ENCODE measurements at places on chromosomes 16 and 17.
A peak's percentile ranks its signal among the peaks of the same experiment; 100 is the strongest.

DNA sequence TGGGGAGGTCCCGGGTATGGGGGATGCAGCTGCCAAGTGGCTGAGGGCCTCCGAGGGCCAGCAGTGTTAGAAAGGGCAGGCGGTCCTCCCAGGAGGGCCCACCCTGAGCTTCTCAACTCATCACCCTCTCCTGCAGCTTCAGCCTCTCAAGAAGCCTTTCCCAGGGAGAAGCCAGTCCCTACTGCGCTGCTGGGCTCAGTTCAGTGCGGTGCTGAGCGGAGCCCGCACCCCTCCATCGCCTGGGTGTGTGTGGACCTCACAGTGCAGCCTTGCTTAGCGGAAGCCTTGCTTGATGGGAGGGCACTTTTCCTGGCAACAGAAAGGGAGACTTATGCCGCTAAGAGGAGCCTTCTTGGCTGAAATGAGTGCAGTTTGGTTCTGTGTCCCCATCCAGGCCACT, 3.5 kb upstream of the APRT start:
- DNase-seq, result no peak

DNA sequence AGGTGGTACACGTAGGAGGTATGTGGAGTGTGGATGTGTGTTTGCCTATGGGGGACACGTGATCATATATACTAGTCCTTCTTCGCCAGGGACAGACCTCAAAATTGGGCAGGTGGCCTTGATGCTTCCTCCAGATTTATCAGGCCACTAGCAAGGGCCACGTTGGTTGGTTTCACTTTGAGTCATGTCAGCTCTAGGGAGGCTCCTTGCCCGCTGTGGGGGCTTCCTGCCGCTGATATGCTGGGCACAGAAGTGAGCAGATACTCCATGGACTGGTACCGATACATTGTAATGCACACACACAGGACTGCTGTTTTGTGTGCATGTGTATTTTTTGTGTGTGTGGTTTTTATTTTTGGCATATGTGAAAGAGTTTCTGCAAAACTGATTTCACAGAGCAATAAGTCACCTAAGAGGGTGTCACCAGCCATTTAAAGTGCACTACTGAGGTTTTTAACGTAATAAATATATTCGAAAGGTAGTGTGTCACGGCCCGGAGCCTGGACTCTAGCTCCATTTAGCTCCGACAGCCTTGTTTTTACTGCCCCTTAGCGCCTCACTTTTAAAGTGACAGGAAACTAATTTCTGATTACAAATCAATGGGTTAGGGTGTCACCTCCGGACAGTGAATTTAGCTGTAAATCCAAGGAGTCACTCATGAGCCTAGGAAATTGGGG, 605.5 kb upstream of the SALL1 start:
- no peak for DNase-seq

DNA sequence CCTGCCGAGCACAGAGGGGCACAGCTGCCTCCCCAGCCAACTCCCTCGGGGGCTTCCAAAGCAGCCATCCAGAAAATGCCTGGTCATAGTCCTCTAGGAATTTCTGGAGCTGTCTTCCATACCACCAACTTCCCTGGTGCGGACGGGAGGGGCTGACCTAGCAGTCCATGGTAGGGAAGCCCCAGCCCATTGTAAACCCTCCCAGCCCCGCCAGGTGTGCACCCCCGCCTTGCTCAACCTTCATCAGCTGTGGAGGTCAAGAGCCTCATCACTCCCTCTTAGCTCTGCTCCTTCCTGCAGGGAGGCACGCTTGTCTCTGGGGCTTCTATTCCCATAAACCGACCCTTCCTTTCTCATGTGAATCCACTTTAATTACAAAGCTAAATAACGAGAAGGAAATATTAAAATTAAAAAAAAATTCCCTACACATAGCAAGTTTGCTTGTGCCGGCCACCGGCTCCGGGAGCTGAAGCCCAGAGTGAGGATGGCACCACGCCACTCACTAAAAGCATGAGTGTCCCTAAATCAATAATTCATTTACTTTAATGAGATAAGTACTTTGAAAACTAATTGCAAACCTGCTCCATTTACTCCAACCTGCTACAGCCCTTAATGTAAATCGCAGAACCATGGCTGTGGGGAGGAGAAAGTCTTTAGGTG, 181.4 kb downstream of the ENGASE start:
- no peak for DNase-seq

GRCh38 chr16:50841081-50841886, 99.4 kb downstream of the CYLD start:
- no peak for DNase-seq

DNA sequence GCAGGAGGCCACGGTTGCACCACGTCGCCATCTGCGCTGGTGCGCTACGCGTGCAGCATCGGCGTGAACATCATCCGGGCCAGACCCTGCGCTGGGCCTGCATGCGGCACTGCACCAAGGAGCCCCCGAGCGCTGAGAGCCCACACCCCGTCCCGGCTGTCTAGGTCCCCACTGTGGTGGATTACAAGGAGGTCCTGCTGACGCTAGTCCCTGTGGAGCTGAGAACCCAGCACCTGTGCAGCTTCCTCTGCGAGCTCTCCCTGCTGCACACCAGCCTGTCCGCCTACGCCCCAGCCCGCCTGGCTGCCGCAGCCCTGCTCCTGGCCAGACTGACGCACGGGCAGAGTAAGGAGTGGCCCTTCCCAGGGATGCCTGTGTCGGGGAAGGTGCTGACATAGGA, 10.8 kb upstream of the TEDC2 start:
- peak; percentile 63 for DNase-seq

DNA sequence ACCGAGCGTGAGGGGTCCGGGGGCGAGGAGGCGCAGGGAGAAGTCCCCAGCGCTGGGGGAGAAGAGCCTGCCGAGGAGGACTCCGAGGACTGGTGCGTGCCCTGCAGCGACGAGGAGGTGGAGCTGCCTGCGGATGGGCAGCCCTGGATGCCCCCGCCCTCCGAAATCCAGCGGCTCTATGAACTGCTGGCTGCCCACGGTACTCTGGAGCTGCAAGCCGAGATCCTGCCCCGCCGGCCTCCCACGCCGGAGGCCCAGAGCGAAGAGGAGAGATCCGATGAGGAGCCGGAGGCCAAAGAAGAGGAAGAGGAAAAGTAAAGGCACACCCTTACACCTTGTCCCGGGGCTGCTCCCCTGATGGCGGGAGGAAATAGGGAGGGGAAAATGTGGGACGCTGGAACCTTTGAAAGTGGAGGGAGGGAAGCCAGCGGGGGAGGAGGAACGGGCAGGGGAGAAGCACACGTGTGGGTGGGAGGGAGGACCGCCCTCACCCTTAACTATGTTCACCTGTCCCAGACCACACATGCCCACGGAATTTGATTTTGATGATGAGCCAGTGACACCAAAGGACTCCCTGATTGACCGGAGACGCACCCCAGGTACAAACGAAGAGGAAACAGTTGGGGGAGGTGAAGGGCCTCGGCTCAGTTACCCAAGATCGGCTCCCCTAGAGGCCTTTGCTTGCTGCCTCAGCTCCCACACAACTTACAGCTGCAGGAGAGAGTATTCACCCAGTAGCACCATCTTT, 916 bp downstream of the PAGR1 start:
- peak; percentile 45 for DNase-seq

All from trophoblast cell (in vitro differentiated cells and primary cell).